ENCODE measurements at places on chromosomes 2 and 18. TPM values are rescaled to one million over a fixed set of nuclear protein-coding genes. Genes with fewer than 3 reads are reported as not detected.

CDC42EP3 gene
- total RNA-seq, result 37.1 TPM

CASP8 gene
- 48.1 TPM for total RNA-seq

PLGLB2 gene
- total RNA-seq, result 0.89 TPM

DNA sequence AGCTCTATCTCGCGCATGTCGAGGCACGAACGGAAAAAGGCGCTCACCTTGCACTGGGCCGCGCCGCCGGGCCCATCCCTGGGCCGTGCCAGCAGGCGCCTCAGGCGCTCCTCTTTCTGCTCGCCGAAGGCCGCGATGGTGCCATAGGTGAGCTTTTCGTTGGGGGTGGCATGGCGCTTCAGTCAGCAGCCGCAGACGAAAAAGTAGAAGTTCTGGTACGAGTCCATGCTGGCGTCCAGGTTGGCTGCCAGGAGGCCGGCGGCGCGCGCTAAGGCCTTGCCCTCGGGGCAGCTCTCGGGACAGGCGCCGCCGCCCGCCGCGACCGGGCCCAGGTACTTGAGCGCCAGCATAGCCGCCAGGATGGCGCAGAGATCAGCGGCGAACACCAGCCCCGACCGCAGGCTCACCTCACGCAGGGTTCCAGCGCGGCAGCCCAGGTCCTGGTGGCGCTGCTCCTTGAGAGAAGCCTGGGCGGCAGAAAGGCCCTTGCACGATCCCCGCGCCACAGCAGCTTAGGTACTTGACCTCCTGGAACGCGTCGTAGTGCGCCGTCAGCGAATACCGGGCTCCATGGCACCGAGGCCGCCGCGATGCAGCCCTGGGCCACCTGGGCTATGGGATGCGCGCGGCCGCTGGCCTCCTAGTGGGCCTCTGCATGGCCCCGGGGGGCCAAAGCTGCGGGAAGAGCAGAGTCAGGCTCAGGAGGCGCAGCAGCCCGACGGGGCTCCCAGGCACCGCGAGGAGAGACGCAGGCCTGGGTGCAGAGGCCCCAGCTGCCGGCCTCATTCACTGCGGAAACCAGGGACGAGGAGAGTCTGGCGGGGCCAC lies 12.8 kb downstream of the ALPG start:
- H3K27me3 ChIP-seq, result no peaks in the 10 kb centered on the region
- no peak for DNase-seq
- H3K36me3 ChIP-seq, result no peaks in the 10 kb centered on the region
- H3K4me3 ChIP-seq, result no peak overlapping the region
- H3K27ac ChIP-seq, result no peak overlapping the region

DNA sequence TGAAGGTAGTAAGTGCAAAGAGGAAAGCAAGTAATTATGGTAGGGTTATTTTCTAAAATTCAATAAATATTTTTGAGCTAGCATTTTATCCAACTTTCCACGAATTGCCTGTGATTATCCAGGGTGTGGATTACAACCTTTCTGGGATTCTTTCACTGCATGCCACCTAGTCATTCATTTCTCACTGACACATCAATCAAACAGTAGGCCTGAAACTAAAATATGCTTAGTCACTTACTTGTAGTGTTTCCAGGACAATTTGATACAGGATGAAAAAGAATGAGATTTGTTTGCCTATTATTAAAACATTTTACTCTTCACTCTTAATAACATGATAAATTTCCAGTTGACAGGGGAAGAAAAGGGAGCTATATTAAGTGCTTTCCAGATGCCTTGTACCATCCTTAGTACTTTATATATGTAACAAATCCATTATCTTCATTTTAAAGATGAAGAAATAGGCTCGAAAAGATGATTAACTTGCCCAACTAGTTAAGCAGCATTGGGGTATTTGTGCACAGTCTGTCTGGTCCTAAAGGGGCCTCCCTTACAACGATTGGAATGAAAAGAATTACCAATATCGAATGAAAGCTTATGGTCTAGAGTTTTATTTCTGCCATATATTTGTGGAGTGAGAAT lies 70.4 kb downstream of the KCTD1 start:
- no peaks in the 10 kb centered on the region for H3K36me3 ChIP-seq
- no peaks in the 10 kb centered on the region for H3K4me1 ChIP-seq
- no peaks in the 10 kb centered on the region for H3K27me3 ChIP-seq
- H3K4me3 ChIP-seq, result no peak overlapping the region
- no peak for DNase-seq
- H3K27ac ChIP-seq, result no peak overlapping the region

GRCh38 chr2:135820003-135820618 lies 16.9 kb downstream of the LCT start:
- no peaks in the 10 kb centered on the region for H3K36me3 ChIP-seq
- H3K4me1 ChIP-seq, result peaks cover 13% of the 10 kb centered on the region
- H3K4me3 ChIP-seq, result no peak overlapping the region
- H3K27ac ChIP-seq, result no peak overlapping the region
- H3K27me3 ChIP-seq, result no peaks in the 10 kb centered on the region

Measured in CD8-positive, alpha-beta memory T cell (primary cell).